ENCODE measurements at places on chromosomes 3 and 15.

DNA sequence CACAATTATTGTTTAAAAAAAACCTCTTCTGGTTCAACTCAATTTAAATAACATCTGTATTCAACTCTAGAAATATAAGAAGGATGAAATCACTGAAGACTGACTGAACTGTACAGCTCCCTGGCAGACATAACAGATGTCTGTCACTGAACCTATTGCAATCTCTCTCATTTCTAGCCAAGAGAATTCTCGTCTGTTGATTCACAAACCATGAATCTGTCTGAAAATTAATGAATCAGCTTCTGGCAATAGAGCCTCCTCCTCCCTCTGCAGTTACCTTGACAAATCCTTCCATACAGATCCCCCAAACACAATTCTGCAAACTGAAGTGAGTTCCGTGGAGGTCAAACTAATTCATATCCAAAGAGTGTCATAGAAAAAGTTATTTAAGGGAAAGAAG is 561.4 kb downstream of the PYDC2 start:
- no peak for DNase-seq

DNA sequence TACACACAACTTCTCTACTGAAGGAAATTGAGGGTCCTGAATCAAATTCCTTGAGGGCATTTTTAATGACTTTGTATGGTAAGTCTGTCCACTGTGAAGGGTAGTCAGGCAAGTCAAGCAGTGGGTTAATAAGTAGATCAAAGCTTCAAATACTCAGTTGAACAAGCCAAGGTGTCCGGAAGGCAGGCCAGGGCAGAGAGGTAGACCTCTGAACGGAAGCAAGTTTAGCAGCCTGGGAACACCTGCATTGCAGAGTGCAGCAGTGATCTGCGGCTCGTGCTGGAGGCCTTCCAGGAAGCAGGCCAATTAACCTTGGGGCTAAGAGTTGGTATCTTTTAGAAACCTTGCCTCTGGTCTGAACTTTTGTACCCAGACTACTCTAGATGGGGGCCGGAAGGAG is 143.8 kb downstream of the LRTM1 start:
- no peak for DNase-seq

DNA sequence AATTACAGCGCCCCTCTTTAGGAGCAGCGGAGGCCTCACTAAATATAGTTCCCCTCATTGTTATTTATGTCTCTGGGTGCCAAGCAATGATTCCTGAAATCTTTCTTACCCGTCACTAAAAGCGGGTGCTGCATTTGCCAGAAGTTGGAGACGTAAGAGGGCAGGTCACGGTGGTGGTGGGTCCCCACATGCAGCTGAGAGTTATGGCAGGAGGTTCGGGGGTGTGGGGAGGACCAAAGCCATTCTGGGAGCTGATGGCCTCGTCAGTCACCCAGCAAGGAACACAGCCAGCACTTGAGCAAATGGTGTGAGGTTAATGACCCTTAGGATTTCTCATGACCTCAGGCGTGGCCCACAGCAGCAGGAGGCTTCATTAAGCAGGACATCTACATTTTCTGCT is 129.2 kb downstream of the RAB11A start:
- DNase-seq: no peak

DNA sequence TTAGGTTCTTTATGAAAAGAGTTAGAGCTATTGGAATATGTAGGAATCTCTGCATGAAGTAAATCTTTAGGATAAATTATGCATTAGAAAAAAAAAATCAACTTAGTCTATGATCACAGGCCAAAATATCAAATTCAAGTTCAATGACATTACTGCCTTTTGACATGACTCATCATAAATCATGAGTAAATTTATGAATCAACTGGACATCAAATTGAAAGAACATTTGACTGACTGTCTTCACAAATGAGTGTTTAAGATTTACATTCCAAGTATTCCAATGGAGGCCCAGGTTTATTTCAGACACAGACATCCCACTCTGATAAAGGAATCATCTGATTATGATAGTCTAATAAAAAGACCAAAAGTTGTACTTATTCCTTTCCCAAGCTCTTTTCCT is 192.8 kb upstream of the TTC14 start:
- no peak for DNase-seq

GRCh38 chr15:95715116-95715903 is 615.2 kb upstream of the NR2F2 start:
- no peak for DNase-seq

- no peak for DNase-seq
These were observed 17.5 kb downstream of the SHC4 start for GRCh38 chr15:48946074-48946839.

GRCh38 chr15:89002830-89003229 is 85.4 kb upstream of the ABHD2 start:
- no peak for DNase-seq

DNA sequence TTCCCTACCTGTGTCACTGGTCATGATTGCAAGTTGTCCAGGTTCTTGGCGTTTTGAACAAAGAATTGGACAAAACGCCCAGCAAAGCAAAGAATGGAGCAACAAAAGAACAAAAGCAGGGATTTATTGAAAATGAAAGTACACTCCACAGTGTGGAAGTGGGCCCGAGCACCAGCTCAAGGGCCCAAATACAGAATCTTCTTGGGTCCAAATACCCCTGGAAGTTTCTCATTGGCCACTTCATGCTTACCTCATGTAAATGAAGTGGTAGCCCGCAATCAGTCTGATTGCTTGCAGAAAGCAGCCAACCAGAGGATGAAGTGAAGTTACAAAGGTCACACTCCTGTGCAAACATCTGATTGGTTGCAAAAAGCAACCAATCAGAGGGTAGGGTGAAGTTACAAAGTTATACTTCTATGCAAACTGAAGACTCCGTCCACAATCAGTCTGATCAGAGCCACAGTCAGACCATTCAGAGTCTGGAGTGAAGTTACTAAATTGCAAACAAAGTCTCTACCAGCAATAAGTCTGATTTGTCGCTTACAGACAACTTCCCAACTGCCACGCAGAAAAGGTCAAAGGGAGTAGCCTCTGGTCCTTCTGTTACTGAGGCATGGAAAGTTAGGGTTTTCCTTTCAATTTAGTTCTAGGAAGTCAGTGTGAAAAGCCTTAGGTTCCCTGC is 8.3 kb upstream of the TM4SF1 start:
- no peak for DNase-seq

DNA sequence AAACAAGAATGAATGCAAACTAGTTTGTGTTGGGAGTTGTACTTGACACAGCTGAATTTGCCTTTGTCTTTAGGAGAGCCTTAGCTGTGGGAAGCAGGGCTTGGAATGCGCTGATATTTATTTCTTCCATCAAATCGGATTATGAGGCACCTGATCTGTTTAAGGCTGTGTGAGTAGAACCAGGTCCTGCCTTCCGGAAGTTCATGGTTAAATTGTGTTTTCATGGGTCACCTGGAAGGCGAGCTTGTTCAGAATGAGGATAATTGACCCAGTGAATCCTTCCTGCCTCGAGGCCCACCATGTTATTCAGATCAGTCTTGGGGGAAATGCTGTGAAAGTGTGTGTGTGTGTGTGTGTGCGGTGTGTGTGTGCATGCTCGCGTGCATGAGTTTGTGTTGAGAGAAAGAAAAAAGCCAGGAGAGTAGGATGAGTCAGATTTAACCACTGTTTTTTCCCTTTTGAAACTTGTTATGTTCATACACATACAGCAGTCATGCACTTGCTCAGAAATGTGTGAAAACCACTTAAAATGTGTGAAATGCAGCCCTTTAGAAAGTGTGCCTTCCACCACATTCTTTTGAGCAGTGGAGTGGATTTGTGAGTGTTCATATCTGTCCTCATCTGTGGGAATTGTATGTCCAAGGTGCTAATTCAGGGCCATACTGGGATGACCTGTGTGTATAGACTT is 36.7 kb downstream of the SMAD3 start:
- DNase-seq: no peak

- no peak for DNase-seq
These were observed 172.7 kb downstream of the RORA start for GRCh38 chr15:61056386-61056785.

DNA sequence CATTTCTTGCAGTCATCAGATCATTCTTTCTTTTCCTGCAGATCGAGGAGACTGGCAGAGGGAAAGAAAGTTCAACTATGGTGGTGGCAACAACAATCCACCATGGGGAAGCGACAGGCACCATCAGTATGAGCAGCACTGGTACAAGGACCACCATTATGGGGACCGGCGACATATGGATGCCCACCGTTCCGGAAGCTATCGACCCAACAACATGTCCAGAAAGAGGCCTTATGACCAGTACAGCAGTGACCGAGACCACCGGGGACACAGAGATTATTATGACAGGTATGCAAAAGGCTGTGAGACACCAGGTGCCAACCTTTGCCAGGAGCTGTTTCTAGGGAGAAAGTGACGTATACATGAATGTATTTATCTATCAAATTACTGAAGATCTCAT is 69.0 kb downstream of the RGMA start:
- DNase-seq: no peak

GRCh38 chr15:101437618-101438481 is 51.7 kb downstream of the PCSK6 start:
- DNase-seq: no peak

DNA sequence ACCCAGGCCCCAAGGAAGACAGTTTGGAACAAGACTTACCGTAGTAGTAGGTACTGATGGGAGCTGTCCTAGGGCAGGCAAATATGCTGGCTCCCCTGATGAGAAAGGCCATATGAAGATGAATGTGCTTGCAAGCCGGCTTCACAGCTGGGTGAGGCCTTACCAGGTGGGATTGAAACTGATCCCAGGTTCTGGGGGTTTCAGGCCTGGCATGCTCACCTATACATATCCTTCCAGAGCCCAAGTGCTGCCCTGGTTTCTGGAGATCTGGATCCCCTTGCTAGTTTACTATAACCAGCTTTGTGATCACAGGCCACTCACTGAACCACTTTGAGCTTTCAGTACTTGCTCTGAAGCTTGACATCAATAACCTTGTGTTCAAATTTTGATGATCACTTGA is 274.3 kb downstream of the EPHB1 start:
- DNase-seq: no peak

DNA sequence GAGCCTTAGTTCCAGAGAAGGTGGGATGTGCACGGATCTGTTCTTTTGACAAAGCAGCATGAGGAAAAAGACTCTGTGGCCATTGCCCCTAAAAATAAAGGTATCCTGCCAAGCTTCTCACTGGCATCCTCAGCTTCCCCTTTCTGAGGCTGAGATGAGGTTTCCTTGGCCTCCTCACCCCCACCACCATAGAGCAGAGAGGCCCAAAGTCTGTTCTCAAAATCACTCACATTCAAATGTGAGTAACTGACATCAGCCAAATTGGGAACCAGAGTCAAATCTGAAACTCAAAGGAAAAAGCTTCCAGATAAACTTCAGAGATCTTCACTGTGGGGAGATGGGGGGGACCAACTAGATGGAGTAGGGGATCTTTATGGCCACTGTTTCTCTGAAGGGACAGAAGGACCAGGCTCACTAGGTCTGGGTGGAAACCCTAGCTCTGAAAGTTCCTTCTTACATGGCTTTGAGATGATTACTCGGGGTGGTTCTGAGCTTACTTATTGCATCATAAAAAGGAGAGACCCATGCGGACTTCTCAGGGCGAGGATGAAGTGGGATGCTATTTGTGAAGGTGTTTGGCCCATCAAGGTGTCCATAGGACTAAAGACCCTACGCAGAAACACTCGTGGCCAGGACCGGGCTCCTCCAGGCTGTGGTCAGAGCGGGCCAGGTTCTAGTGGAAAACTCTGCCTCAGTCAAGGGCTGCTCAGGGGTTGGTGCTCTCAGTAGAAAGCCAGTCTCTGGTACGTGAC is 61.5 kb upstream of the MEF2A start:
- DNase-seq: no peak

GRCh38 chr3:155325263-155325835 is 31.9 kb upstream of the STRIT1 start:
- no peak for DNase-seq

- DNase-seq: no peak
These were observed 85.6 kb downstream of the TJP1 start for GRCh38 chr15:29736744-29737020.

DNA sequence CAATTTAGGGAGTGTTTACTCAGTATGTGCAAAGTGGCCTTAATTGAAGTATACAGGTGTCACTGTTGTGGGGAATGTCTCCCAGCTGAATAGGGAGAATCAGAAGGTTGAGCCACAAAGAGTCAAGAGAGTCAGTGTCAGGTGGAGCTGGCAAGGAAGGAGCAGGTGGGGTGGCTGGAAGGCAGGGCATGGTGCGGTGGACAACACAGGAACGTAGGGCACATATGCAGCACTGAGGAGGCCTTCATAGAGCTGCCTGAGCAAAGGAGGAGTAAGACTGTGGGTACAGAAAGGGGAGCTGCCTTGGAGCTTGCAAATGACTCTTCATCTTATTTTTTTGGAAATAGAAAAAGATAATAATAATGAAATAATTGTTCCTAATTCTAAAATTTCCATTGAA is 20.0 kb downstream of the ARHGEF3 start:
- DNase-seq: no peak

DNA sequence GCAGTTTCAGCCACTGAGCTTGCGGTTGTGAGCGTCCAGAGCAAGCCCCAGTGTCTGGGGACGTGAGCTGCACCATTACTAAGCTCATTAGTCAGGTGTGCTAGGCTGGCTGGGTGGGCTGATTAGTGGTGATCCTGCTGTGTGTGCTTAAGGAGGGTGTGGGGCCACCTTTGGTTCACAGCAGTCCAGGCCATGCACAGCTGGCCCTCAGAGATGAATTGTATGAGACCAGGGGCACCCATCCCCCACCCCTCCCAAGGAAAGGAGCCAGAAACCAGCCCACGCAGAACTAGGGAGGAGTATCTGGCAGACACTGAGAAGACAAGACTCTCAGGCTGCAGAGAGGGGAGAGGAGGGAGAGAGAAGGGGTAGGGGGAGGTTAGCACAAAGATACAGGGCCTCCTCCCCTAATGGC is 3.8 kb downstream of the TYRO3 start:
- DNase-seq: no peak

DNA sequence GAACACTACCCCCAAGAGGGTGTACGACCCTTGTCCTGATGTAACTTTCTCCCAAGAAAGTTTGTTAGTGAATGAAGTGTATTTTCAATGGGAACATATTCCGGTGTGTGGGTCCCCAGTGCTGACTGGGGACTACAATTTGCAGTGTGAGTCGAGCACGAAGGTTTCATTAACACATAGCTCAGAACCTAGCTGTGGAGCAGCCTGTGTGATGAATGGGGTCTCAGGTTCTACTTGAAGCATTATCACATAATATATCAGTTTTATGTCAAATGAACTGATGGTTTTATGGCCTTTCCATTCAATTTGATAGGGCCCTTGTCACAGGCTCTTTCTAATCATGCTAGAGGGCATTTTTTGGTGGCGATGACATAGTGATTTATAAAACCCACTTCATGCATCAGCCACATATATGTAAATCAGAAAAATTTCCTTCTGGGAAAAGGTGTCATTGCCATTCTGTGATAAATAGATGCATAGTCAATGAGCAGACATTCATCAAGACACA is 44.1 kb downstream of the RETNLB start:
- no peak for DNase-seq

DNA sequence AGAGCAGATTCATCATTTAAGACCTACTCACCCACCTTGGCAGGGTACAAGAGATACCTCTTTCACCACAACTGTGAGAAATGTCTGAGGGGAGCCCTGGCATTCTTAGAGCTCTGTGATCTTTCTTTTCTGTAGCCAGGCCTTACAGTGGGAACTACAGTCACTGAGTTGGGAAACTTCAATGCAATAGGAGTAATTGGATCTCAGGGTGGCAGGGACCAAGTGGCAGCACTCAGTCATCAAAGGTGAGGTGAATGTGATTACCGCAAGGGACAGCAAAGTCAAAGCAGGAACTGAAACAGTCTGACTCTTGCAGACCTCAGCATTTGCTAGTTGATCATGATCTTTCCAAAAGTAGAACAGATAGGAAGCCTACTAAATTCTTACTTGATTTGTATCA is 7.2 kb upstream of the MCF2L2 start:
- DNase-seq: no peak

All from activated gamma-delta T cell (primary cell).